ENCODE measurements at places on chromosomes 1 and 21.

- DNase-seq: no peak
These were observed 107.3 kb upstream of the ST6GALNAC5 start for GRCh38 chr1:76759950-76760349.

DNA sequence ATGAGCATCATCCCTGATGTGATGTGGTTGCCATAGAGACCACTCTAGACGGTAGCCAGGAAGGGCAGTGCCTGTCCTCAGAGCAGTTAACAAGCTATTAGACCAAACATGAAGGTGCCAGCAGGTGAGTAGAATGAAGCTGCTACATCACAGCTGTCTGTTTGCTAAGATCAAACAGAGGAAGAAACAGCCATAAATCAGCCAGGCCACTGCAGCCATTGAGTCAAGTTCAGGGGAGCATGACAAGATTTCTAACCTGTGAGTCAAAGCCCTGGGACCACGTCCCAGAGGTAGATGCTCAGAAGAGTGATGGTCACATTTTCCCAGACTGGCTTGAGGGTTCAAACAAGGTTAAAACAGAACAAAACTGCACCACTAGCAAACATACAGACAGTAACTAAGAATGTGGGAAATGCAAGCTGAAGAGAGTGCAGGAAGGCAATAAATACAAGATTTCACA, 450.6 kb upstream of the DAB1 start:
- no peak for DNase-seq

DNA sequence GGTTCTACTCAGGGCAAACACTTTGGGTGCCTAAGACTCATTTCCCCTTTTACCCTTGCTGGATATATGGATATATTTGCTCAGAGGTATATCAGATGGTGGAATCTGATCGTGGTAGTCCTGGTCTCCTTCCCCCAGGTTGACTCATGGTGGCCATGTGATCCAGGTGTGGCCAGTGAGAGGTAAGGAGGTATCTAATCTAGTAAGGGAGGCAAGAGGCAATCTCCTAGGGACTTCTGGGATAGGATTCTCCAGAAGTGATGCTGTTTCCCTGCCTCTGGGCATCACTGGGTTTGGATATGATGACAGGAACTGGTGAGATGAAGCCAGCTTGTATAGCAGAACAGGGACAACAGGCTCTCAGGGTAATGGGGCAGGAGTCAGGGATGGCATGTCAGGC, 8.5 kb upstream of the DENND2D start:
- DNase-seq: no peak

GRCh38 chr1:61993331-61993961, 201.2 kb upstream of the L1TD1 start:
- no peak for DNase-seq

GRCh38 chr1:31571340-31572295, 4.7 kb upstream of the TINAGL1 start:
- no peak for DNase-seq

- DNase-seq: no peak
These were observed 22.3 kb downstream of the NECAP2 start for GRCh38 chr1:16462773-16463330.

GRCh38 chr1:9100471-9101043, 28.3 kb downstream of the GPR157 start:
- DNase-seq: no peak

- no peak for DNase-seq
These were observed 113.0 kb downstream of the ETS2 start for GRCh38 chr21:38918607-38919346.

DNA sequence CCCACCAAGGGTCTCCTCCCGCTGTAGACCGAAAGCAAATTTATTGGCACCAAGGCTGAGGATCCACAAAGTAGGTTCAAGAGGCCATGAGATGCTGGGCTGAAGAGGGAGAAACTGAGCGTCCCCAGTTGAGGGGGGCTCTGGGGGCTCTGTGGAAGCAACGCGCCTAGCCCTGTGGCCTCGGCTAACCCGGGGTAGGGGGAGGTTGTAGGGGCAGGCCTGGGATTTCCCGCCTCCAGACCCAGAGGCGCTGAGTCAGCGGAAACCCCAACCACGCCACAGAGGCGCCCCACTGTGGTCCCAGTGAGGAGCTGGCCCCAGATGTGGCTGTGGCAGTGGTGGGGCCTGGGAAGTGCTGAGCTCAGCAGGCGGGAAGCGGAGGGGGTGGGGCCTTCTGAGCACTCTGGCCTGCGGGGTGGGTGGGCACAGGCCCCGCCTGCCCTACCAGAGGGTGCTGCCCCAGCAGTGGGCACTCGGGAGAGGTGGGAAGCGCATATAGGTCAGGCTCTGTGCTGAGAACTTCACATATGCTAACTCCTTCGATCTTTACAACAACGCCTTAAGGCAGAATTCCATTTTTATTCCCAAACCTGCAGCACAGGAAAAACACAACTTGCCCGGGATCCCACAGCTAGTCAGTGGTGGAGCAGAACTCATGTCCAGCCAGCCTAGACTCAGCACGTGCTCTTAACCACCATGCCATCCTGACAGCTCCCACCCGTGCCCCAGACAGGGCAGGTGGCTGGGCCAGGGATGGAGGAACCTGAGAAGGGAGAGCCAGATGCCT, 1.5 kb upstream of the COL16A1 start:
- DNase-seq: no peak

GRCh38 chr21:44397431-44398031, 44.1 kb downstream of the TRPM2 start:
- DNase-seq: no peak

- DNase-seq: no peak
These were observed 318.1 kb downstream of the KCNH1 start for GRCh38 chr1:210815641-210816550.

- DNase-seq: no peak
These were observed 2.9 kb downstream of the MACO1 start for GRCh38 chr1:25433389-25434186.

- no peak for DNase-seq
These were observed 30.6 kb downstream of the KCND3 start for GRCh38 chr1:111958851-111959250.

- DNase-seq: no peak
These were observed 21.5 kb downstream of the AK2 start for GRCh38 chr1:33015216-33015615.

- DNase-seq: no peak
These were observed 30.0 kb upstream of the RBM15 start for GRCh38 chr1:110309139-110309538.

- no peak for DNase-seq
These were observed 257.7 kb upstream of the CSF3R start for GRCh38 chr1:36740446-36740845.

GRCh38 chr1:217369271-217369981, 261.5 kb downstream of the GPATCH2 start:
- DNase-seq: no peak

Measured in activated CD4-positive, CD25-positive, alpha-beta regulatory T cell treated with anti-CD3 and anti-CD28 coated beads, Interleukin-2, amount 50 U/mL, for 16 hours (primary cell).